Cerebellum (tissue), 4 donors: ENCODE measurements at places on chromosomes 2 and 18. TPM values are rescaled to one million over a fixed set of nuclear protein-coding genes. Genes with fewer than 3 reads are reported as not detected.

REG3G gene
- total RNA-seq, result not detected

MERTK gene
- 6.4 TPM for total RNA-seq

GPR45 gene
- 1.5 TPM for total RNA-seq

RFTN2 gene
- total RNA-seq, result 50.2 TPM

NT5C1B gene
- total RNA-seq, result 0.09 TPM

TDRD15 gene
- total RNA-seq, result 0.18 TPM

SNORC gene
- 4.2 TPM for total RNA-seq

EVA1A gene
- total RNA-seq, result 0.36 TPM

CDKL4 gene
- 5.6 TPM for total RNA-seq

DNA sequence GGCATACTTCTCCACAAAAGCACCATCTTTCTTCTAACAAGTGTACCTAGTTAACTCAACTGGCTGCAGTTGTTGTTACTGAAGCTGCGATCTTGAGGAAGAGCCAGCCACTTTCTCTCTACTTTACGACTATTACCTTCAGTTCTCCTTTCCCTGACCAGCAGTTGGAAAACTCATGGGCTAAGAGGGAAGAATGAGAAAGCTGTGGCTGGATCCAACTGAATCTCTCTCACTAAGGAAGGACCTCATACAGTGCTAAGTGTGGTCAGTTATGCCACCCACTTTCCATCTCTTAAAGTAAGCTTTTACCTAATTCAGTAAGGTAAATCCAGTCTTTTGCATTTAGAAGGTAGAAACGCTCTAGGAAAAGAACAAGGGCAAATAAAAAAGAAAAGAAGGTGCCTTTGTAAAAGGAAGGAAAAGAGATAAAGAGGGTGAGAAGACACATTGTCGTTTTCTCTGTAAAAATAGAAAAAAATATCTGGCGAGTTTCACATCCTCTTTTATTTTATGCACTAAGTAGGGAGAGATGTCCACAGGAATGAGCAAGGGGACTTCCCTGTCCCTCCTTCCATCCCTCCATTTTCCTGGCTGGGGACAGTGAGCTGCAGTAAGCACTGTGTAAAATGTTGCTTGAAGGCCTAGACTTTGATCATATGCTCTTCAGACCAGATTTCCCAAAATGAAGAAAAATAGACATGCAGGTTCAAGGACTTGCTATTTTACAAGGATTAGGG is 73.4 kb downstream of the PLEKHM3 start:
- no peak for DNase-seq

DNA sequence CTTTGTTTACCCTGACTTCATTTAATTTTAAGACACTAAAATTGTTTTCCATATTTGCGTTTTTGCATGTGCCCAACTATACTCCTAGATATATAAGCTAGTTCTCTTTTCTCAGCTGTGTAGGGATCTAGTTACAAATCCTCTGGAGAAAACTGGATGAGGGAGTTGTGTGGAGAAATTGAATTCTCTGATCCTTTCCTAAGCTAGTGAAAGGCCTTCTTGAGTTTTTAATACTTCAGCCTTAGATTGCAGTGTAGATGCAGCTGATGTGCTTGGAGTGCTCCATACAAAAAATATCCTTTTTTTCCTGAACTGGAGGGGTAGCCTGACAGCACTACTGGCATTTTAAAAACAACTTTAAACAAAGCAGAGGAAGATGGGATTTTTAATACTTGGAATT is 8.6 kb upstream of the MTX2 start:
- DNase-seq, result no peak

DNA sequence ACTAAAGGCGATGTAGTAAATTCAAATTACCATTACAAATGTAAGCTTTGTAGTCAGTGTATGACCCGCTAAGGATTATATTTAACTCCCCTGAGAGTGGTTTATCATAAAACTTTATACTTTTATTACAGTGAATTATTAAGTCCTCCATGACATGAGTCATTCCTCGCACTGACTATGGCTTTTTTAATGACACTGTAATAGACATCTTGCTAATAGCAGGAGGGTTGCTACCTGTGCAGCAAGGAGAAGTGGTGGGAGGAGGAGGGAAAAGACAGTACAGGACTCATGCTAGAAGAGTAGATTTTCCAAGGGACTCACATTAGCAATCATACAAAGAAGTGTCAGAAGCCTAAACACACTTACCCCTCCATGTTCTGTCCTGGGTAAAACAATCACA is 556.1 kb downstream of the BCL11A start:
- no peak for DNase-seq

DNA sequence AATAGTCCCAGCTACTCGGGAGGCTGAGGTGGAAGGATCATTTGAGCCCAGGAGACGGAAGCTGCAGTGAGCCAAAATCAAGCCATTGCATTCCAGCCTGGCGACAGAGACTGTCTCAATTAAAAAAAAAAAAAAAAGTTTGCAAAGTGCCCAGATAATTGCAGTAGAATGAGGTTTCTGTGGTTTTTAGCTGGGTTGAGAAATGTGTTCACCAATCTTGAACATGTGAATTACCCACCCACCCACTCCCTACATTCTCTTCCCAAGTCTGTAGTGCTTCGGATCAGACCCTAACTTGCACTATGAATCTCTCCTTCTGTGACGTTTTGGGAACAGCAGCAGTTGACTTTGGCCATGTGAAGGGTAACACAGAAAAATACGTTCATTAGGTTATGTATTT is 247.3 kb downstream of the PTGR3 start:
- DNase-seq, result no peak

DNA sequence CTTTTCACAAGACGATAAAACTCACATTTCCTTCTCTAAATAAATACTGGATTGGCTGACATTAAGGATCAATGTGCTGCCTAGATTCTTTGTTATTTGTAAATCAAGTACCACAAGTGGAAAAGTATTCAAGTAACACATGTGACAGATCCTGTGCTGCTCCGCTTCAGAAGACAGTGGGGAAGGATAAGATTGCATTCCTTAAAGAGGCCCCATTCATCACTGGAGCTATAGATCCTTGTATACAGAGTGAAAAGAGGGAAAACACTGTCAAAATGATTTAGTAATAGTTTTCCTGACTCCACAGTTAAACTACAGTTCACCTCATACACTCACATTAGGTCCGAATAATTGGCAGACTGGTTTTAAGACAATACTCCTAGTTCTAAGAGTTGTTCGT is 108.0 kb upstream of the CSRNP3 start:
- no peak for DNase-seq

GRCh38 chr2:59589881-59590280 is 963.6 kb downstream of the BCL11A start:
- no peak for DNase-seq

- DNase-seq, result no peak
Measured at GRCh38 chr18:59661891-59662701, 35.1 kb downstream of the CCBE1 start.

GRCh38 chr2:204824751-204825453 is 279.6 kb downstream of the PARD3B start:
- DNase-seq, result no peak

DNA sequence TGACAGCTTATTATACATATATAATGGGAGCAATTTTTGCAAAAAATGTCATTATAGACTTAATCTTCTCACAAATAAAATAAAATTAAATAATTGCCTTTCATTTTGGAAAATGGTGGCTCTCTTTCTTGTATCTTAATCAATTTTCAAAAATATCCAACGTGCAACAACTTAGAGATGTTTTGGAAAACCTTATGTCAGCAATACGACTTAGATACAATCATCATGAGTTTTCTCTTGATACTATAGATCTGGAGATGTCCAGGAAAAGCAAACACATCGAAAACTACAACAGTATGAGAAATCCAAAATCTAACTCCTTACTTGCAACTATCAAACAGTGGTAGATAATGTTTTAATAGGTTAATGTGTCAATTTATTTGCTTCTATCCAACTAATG is 1529.0 kb downstream of the LRP1B start:
- DNase-seq, result no peak

DNA sequence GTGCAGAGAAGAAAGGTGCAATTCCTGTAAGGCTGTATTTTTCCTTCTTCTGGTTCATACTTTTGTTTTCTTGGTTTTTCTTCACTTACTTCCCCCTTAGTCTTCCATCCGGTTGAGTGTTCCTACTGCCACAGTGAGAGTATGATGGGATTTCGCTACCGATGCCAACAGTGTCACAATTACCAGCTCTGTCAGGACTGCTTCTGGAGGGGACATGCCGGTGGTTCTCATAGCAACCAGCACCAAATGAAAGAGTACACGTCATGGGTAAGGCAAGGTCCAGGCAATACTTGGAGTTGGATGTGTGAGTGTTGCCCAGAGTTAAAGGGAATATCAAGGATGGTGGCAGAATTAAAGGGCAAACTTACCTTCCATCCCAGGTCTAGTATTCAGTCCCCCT is 108.0 kb downstream of the DTNA start:
- DNase-seq, result no peak

DNA sequence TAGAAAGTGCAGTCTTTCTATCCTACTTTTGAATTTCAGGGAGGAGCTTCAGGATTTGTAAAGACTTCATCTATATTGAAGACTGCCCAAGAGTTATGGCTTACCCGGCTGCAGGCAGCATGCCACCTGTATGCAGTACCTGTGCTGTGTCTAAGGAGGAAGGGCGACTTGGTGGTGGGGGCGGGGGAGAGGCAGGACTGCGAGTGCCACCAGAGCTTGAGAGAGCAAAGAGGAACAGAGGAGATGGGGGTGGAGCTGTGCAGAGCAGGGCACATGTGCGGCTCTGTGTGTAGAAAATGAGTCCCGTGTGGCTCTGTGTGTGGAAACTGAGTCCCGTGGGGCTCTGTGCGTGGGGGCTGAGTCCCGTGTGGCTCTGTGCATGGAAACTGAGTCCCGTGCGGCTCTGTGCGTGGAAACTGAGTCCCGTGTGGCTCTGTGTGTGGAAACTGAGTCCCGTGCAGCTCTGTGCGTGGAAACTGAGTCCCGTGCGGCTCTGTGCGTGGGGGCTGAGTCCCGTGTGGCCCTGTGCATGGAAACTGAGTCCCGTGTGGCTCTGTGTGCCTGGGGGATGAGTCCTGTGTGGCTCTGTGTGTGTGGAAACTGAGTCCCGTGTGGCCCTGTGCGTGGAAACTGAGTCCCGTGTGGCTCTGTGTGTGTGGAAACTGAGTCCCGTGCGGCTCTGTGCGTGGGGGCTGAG is 43.2 kb downstream of the LDLRAD4 start:
- no peak for DNase-seq

DNA sequence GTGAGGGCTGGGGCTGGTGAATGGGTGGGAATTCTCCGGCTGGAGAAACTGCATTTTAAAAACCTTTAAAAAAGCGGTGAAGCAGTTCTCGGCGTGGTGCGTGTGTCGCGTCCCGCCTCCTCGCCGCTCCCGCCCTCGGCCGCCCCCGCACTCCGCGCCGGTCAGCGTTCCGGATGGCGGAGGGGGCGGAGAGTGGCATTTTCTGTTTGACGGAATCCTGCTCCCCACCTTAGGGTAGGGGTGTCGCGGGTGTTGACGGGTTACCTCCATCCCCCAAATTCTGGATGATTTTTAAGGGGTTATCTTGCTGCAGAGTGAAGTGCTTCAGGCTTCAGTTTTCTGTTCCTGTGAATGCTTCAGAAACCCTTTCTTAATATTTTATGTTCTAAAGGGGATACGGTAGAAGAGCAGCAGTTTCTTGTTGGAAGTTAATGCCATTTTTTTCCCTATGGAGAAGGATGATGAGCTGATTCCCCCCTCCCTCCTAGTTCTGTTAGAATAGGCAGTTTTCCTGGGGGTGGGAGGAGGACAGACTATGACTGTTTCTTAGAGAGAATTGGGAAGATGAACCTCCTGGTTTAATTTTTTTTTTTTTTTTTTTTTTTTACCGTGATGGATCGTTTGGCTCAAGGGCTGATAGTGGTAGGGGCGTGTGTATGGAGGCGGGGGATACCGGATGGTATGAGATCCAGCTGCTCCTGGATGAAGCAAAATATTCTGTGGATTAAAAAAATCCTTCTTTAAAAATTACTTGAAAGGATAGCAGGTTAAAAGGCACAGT is 756 bp downstream of the ABI2 start:
- DNase-seq, result peak; percentile 66

GRCh38 chr2:216936954-216937357 is 77.1 kb upstream of the TNP1 start:
- no peak for DNase-seq

DNA sequence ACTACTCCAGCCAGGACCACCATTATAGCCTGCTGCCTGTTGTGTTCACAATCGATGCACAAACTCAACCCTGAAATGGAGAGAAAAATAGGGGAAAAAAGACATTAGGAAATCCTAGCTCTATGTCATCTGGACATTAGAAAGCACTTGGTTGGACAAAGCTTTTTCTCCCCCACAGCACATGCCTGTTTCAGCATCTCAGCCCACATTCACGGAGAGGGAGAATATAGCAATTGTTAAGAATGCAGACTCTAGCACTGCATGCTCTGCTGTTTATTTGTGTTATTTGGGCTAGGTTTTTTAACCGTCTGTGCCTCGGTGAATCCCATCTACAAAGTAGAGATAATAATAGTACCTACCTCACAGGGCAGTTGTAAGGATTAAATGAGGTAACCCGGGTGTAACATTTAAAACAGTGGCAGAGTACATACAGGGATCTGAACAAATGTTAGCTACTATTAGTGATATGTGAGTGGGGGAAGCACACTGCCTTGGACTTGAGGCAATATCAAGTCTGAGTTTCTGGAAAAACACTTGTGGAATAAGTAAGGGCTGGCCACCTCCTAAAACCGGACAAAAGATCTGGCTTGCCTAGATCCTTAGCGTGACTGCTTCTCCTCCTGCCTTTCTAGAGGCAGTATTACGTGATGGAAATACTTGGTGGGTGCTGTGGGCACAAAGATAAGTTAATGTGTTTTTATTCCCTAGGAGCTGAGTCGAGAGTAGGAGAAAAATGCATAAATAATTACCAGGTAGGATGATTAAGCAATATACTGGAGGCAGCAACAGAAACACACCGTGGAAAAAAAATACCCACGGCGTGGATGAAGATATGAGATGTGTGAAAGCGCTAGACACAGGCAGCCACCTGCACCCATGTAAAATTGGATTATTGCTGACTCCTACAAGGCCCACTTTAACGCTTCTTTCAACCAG is 1.0 kb upstream of the PPP1CB start:
- peak; percentile 36 for DNase-seq

DNA sequence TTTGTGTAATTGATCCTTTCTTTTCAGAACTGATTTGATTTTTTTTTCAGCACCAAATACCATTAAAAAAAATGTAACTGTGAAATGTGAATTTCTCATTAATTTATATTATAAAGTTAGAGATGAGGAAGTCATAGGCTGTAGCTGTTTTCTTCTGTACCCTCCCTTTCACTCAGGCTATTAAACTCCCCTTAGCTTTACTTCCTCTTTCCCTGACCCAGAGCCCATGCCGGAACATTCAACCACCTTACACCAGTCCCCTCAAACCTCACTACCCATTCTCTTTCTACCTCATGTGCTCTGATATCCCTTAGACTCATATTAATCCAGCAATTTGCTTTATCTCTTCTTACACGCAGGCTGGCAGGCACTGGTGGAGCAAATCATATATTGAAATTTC is 12.4 kb downstream of the GALNT5 start:
- DNase-seq, result no peak

DNA sequence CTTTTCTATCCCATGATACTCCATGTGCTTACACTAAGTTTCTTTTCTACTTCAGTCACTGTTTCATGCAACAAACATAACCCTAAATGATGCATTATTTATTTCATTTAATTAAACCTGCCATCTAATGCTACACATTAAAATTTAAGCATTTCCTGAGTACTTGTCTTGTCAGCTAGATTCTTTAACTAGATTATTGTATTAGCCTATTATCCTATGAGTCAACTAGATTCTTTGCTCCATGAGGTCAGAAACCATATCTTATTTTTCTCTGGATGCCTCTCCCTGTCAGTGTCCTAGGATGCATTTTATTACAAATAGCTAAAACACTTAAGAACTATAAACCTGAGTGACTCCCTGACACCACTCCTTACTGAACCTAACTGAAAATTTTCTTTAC is 652.4 kb downstream of the SLC4A3 start:
- no peak for DNase-seq

- no peak for DNase-seq
Measured at GRCh38 chr2:143949121-143949848, 570.6 kb downstream of the ZEB2 start.
